ENCODE measurements at places on chromosomes 16 and 17.

- DNase-seq: no peak
These were observed 25.1 kb downstream of the STAT5B start for GRCh38 chr17:42251115-42251514.

- no peak for DNase-seq
These were observed 222.3 kb downstream of the FTO start for GRCh38 chr16:53926209-53926608.

GRCh38 chr16:8686031-8686621 lies 11.7 kb downstream of the ABAT start:
- DNase-seq: peak; percentile 62

- no peak for DNase-seq
These were observed 66.0 kb downstream of the RAP1GAP2 start for GRCh38 chr17:2862197-2862596.

GRCh38 chr17:4247361-4247970 lies 16.3 kb downstream of the ANKFY1 start:
- no peak for DNase-seq

DNA sequence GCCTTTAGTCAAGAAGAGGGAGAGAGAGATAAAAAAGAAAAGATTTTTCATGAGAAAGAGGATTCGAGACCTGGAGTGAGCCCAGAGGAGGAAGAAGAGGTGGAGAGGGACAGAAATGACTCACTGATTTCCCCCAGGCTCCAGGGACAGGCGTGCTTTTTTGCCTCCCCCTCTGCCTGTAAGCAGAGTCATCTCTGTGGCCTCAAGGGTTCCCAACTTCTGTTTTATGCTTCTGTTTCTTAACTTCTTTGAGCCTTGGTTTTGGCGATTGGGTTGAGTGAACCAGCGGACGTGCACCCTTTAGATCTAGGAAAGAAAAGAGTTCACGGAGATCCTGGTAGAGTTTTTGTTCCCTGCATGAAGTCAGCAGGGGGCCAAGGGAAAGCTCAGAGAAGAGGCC lies 147.9 kb upstream of the NOL11 start:
- DNase-seq: no peak

DNA sequence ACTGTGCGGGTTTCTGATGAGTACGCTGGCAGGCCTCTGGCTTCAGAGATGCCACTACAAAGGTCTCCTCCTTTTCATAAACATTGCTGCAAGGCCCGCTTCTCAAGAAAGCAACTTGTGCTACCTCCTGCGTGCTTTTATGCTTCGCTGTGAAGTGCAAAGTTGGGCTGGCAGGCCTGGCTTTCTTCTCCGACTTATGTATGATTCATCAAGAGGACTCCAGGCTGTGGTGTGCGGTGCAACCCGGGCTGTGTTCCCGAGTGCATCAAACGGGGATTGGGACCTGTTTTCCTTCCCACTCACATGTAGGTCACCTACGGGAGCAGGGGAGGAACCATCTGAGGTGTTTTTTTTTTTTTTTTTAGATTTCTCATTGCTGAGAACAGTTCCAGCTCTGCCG lies 534.1 kb downstream of the WWOX start:
- no peak for DNase-seq

- peak; percentile 88 for DNase-seq
These were observed 985 bp upstream of the SLFN12 start for GRCh38 chr17:35433075-35433894.

DNA sequence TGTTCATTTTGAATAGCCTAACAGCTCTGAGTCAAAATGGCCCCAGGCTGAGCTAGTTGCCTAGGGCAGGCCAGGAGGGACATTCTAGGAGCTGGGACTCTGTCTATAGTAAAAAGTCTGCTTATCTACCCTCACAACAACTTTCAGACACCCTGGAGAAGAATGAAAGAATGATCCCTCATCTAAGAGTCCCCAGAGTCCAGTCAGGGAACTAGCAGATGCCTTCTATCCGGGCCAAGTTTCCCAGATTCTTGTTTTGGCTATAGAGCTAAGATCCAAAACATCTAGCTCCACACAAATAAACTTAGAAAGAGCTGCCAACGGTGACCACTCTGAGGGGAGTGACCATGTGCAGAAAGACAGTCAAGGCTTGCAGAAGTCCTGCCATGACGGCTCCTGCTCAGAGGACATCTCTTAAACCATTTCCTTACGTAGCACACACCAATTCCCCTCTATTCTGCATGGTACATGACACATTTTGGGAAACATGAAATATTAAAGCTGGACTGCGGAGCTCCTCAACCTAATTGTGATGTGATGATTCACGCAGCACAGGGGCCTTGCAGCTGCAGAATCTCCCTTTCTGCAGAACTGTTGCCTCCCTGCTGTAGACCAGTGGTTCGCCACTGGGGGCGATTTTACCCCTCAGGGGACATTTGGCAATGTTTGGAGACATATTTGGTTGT lies 24.2 kb downstream of the FAM20A start:
- no peak for DNase-seq

DNA sequence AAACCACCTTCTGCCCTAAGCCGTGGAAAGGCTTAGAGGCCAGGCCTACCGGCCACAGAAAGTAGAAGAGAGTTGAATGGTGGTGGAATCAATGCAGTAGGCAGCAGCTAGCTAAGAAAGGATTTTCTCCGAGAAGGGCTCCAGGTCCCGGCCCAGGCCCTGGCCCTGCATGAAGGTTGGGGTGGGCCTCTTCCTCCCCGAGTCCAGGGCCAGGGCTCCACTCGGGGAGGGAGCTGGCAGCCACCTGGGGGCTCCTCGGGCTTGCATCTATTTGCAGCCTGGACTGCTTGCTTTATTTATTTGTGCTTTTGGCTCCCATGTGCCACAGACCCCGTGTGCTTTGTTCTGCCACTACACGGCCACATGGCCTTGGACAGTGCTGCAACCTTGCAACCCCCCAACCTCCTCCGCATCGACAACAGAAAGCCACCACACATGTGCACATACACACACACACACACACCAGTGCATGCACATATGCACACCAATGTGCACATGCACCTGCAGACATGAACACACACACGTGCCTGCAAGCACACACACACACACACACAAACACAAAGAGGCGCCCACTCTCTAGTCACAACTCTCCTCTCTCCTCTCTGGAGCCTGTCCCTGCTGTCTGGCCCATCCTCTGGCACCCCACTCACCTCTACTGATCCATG lies 96.4 kb upstream of the TNRC6C start:
- DNase-seq: no peak

GRCh38 chr16:66261826-66262225 lies 104.7 kb upstream of the CDH5 start:
- DNase-seq: peak; percentile 7

- DNase-seq: no peak
These were observed 66.3 kb downstream of the CCT6B start for GRCh38 chr17:34894964-34895363.

DNA sequence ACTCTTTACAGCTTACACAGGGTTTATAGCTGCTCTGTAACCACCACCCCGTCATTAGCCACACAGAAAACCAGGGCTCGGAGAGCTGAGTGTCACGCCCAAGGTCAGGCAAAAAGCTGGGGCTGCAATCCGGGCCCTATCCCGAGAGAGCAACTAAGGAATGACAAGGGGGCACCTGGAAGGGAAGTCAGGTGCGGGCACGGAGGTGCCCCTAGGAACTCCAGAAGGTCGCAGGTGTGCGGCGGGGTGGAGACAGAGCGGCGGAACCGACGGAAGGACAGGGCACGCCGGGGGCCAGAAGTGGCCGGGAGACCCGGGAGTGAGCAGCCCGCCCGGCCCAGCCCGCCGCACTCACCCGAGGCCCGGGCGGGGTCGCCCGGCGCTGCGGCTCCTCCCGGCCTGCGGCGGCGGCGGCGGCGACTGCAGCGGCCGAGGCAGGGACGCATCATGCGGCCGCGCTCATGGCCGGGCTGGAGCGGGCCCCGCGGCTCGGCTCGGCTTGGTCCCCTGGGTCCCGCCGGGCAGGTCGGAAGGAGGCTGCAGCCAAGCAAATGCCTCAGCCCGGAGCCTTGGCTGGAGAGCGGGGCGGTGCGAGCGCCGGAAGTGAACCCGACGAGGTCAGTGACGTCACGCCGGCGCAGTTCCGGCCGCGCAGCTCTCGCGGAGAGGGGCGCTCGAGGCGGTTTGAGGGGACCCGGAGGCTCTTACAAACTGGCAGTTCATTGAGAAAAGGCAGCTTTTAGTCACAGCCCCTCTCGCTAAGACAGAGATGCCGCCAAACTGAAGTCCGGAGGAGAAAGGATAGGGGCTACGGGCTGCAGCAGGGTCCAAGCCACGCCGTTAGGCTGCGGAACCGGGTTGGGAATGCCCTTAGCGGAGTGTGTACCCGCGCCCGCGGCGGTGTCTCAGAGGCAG lies at the start of gene ZDHHC7:
Gene ZDHHC7 (minus strand): TSS at position 605 of the 915 bp plus-strand sequence. CDS start 20,917 bp downstream, outside the sequence.
- peak; percentile 88 for DNase-seq

DNA sequence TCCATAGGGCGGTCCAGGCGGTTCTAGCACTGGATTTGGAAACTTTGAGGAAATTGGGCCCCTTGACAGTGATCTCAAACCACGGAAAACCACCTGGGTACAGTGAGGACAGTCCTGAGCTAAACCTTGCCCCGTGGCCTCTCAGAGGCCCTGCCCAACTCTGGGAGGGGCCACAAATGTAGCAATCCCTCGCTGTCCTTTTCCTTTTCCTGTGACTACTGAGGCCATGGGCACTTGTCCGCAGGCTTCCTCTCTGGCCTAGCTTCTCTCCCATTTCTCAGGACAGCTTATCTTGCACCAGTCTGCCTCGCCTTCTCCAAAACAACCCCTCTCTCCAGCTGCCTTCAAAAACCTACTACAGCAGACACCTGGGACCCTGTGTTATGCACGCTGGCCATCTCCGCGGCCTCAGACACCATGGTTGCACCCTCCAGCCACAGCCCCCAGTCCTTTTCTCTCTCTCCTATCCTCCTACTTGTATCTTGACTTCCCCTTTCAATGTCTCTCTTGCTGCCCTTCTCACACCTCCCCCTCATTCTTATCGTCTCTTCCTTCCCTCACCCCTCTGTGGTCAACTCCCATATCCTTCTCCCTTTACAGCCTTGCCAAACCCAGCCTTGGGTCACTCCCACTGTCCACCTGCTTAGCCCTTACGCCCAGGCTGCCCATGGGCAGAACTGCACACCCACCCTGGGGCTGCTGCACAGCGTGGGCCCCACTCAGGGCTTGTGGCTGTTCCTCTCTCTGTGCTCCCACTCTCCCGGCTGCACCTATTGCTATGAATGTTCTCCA lies 7.6 kb downstream of the SCPEP1 start:
- DNase-seq: no peak

DNA sequence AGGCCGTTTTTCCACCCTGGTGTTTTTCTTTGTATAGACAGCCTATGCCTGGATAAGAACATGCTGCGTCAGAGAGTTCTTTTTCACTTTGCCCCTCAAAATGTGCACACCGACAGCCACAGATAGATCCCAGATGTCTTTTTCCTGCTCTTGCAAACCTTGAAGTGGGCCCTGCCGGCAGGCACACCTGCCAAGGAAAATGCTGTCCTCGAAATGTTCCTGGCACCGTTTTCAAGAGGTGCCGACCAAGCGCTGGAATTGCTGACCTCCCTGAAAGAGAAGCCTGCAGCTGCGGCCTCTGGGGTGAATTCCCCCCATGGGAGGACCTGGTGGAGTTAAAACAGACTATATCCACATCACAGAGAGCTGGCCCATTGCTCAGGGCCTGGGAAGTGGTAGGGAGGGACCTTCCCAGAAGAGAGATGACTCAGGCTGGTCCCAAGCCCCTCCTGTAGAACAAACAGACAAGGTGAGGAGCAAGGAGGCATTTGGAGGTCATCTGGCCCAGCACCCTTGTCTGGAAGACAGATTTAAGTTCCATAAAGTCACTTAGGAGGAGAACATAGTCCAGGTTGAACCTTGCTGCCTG lies 668.1 kb downstream of the MAF start:
- no peak for DNase-seq
